ENCODE measurements at places on chromosomes 3 and 15.

DNA sequence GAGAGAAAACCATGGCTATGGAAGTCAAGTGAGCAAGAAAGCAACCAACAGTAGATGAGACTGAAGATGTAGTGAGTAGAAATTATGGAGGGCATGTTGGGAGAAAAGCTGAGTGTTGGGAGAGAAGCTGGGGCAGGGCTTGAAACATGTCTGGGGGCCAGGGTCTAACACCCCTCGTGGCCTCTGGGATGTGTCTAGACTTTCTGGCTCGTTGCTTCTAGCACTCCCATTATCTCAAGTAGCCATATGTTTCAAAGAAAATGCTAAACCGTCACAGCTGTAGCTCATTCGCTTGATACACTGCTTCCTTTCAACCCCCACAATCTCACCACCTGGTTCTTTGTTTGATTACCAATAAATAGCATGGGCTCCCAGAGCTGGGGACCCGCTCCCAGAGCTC lies 83.8 kb upstream of the BCHE start:
- no peak for DNase-seq

DNA sequence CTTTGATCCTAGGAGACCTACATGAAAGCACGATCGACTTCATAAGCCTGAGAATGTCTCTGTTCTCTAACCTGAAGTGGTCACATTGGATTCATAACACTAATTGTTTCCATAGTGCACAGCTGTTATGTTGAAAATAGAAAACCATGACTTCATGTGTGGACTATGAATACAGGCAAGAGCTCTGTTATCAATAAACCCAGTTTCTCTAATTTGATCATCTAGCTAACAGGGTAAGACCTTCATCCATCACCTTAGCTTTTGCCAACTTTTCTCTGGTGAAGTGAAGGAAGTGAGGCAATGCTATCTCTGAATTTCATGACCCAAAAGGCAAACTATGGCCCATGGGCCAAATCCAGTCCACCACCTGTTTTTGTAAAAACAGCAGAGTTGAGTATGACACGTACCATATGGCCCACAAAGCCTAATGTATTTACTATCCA lies 27.2 kb downstream of the ABI3BP start:
- DNase-seq = no peak

DNA sequence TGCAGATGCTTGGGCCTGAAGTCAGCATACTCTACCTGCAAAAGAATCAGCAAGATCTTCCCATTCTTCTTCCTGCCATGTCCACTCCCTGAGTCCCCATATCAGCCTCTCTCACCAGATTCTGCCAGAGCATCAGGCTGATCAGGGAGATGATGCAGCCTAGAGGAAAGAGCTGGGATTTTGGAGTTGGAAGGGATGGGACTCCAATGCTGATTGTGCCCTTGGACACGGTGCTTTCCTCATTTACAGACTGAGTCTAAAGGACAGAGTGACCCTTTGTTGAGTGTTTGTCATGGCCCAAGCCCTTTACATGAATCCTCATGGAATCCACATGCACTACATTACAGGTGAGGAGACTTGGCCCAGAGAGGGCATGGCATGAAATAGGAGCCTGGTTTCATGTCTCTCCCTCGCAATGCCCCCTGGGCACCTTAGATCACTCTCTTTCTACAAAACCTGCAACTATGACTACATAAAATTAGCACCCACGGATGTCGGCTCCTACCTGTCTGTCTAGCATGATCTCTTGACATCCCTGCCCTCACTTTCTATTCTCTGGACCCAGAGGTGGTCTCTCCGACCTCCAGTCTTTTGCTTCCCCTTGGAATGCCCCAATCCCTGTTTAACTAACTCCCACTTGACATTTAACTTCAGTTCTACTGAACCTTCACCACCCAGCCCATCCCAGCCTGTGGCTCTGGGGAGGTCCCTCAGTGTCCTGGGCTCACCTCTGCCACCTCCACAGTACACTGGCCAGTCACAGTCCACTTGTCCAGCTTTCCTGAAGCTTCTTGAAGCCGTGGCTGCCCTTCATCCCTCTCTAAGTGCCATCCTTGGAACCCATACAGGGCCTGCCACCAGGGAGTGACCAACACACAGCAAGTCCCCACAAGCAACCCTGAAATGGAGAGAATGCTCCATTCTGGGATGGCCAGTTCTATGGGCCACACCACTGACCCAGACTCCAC lies 173.5 kb downstream of the ABHD5 start:
- no peak for DNase-seq

DNA sequence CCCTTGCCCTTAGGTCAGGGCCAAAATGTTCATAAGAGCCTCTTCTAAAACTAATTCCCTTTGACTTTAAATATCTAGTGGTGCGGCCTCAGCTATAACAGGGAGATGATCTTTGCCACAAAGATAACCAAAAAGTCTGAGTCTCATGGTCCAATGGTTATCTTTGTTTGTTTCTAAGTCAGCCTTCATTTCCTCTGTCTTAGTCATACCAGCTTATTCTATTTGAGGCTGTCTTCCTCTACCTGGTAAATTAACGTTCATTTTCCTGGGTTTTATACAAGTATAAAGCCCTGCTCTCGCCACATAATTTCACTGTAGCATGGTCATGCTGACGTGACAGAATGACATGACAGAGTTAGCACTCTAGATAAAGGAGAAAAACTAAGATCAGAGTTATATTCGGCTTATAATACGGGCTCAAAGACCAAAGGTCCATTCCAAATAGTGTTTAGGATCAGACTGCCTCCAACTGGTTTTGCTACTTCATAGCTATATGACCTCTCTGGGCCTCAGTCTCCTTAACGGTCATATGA lies 18.4 kb downstream of the ZNF860 start:
- no peak for DNase-seq

DNA sequence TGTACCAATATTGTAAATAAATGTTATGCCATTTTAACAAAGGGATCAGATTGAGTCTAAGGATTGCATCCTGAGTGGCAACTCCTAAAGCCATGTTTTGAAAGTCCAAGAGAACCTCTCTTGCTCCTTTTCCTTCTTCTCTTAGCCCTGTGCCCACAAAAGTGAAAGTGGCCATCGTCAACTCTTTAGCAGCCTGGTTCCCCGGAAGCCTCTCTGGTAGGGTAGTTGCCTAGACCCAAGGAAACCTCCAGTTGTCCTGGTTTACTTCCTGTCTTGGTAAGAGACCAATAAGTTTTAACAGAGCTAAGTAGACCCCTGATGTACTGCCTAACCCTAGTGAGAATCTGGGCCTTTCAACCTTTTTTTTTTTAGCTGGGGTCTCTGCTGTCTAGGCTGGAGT lies 10.2 kb upstream of the ITPKA start:
- DNase-seq = no peak

DNA sequence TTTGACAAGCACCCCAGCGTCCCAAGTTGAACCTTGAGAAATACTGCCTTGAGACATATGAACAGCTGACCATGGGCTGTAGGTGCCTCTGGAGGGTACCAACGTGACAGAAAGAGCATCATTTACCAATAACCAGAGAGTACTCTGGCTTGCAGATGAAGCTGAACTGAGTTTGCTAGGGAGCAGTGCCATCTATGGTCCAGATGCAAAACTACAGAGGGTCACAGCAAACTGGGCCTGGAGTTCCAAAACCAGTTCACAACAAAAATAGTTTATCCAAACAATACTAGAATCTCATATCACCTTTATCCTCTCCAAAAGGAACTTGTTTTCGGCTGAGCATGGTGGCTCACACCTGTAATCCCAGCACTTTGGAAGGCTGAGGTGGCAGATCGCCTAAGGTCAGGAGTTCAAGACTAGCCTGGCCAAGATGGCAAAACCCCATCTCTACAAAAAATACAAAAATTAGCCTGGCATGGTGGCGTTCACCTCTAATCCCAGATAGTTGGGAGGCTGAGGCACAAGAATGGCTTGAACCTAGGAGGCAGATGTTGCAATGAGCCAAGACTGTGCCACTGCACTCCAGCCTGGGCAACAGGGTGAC lies 69.3 kb downstream of the CHAC1 start:
- DNase-seq = peak; percentile 65

DNA sequence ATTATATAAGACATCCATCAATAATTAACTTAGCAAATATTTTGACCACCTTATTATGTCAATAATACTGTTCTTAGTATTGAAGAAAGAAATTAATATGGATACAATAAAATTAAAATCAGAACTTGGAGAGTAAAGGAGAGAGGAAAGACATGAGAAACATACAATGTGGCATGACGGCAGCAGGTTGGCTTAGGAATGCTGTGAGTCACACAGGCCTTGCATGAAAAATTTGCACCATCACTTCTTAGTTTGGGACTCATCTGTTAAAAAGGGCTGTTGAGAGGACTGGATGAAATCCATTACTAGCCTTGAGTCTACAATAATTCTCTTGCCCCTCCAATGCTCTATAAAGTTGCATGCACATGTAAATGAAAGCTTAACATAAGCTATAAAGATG lies 880.8 kb downstream of the ROBO1 start:
- DNase-seq = no peak

DNA sequence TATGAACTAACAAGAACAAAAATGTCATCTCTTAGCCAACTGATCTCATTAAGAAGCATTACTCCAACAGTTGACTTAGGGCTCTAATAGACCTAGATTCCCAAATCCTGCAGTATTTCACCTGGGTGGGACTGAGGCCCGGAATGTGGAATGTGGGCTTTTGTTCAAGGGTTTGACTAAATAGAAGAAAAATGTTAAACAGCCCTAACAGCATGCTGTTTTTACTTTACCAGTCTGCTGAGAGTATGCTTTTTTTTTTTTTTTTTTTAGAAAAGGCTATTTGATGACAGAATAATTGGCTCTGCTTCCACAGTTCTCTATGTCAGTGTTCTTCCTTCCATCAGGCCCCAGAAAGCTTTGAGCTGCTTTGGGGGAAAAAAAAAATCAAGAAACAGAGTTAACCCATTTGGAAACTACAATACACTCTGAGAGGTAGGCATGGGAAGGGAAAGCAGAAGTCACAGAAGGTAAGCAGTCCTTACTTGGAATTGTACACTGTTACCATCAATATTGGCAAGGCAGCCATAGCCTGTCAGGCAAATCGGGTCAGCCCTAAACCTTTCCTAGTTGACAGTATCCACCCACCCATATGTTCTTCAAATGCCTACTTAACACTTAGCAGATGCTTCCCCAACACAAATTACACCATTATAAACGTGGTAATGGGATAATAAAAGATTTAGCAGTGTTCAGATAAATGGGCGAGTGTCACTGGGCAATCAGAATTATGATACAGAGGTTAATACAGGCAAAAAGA lies 224.2 kb downstream of the CNTN3 start:
- no peak for DNase-seq

DNA sequence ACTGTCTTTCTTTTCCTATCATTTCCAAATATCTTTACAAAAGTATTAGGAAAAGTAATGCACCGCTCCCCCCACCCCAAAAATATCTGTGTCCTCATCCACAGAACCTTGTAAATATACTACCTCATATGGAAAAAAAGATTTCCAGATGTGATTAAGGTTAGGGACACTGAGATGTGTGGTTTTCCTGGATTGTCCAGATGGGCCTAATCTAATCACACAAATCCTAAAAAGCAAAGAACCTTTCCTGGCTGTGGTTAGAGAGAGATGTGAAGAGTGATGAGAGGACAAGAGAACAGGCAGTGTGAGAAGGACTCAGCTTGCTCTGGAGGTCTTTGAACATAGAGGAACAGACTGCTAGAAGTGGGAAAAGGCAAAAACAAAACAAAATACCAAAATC lies 77.7 kb downstream of the ROBO1 start:
- DNase-seq = no peak

DNA sequence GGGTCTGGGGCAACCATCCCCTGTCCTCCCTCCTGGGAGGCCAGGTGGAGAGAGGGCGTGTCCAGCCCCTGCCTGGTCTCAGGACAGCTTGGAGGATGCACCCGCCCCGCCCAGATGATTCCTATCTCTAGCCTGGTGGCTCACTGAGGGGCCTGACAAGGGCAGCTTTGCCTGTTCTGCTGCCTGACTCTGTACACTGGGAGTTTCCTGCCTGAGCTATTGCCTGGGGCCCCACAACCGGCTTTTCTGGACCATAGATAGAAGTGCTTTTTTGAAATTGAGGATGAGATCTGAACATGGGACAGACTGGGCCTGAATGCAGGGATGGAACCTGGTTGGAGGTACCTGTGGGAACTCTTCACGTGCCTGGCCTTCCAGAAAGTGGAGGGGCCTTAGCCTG lies 751 bp upstream of the PLA2G4E start:
- DNase-seq = no peak

DNA sequence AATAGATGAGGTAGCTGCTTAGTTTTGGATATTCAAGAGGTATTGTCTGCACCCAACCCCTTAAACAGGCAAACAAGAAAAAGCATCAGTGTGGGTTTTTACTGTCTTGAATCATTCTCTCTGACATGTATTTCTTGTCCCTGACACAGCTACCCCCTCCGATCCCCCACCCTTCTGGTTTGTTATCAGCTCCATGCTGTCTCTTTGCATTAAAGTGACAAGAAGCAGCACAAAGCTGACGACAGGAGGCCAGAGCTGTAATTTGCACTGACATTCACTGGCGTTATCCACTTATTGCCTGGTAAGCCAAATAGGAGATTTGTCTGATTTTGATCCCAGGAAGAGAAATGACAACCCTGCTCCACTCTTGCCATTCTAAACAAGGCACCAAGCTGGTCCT lies 83.3 kb upstream of the SNRK start:
- no peak for DNase-seq
